Iris pigment epithelial cell (primary cell): ENCODE measurements at places on chromosomes 7 and 10.

DNA sequence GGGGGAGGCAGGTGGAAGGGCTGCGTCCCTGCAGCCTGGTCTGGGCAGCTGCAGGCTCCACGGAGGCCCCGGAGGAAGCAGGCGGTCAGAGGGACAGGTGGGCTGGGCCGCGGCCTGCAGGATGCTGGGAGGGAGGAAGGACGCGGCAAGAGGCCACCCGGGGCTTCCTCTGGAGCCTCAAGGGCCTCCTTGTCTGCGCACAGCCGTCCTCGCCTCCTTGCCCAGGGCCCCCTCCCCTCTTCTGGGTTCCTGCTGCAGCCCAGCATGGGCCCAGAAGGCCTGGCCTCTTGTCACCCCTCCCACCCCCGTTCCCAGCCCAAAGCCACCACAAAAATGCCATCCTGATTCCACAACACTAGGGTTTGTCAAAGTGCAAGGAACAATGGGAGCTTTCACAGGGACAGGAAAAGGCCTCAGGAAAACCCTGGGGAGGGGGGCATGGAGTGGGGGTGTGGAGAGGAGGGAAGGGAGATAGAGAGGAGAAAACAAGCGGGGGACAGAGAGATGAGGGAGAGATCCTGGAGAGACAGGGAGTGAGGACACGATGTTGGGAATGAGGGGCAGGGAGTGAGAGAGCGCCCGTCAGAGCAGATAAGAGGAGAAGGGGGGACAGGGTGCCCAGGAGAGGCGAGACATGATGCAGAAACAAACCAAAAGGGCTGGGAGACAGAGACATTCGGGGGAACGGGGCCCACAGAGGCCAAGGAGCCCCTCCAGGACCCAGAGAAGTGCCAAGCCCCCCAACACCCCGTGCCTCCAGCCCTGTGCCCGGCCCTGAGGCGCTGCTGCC lies 41.8 kb downstream of the ZCCHC24 start:
- DNase-seq: no peak

- peak; percentile 55 for DNase-seq
Measured at GRCh38 chr7:37448636-37449361, at the start of gene ELMO1. ELMO1 (minus strand) TSS chr7:37448864; CDS start chr7:37342690, 106,174 bp downstream.

DNA sequence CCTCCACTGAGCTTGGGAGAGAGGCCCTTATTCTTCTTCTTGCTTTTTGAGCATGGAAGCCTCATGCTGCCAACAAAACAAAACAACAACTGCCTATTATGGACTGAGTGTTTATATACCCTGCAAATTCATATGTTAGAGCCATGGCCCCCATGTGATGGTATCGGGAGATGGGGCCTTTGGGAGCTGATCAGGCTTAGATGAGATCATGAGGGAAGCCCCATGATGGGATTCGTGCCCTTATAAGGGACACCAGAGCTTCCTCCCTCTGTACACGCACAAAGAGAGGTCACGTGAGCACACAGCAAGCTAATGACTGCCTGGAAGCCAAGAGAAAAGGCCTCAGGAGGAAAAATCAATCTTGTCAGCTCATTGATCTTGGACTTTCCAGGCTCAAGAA lies 235.0 kb downstream of the FANK1 start:
- DNase-seq: no peak

DNA sequence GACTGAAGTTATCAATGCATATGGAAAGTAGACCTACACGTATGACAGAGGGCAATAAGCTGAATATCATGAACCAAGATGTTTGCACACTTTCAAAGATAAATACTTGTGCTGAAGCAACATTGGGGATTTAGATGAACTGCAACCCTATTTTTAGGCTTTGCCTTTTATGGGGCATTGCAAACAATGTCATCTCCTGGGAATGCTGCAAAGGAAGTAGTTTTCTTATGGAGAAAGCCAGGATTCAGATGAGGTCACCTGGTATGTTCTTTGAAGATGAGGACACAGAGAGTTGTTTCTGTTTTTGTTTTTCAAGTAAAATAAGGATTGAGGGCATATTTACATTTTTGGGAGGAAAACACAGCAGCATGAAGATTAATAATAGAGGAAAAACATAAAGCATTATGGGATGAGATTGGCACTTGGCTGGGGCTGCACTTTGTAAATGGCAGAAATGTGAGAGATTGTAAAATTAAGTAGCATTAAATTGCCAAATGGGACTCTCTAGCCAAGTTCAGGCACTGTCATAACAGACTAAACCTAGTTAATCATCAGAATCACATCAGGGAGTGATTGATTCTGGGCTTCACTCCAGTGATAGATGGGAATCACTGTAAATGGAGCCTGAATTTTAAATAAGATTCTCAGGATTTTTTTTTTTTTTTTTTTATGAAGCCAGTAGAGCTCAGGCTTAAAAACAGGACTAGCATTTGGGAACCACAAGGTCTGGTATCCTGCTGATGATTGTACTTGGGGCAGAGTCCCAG lies 63.1 kb downstream of the MALRD1 start:
- DNase-seq: peak; percentile 2

DNA sequence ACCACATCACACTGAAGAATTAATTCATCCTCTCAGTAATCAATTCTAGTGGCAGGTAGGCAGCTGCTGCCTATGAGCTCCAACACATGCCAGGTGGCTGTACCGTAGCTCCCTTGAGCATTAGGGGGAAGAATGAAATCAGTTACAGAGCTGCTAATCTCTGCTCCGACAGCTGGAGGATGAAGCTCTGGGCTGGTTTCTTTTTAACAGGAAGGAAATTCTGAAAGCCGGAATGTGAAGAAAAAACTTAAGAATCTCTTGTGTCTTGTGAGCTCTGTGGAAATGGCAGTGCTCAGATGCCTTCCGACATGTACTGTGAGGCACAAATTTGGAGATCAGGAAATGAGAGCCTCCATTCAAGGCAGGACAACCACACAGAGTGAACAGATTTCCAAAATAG lies 2.8 kb upstream of the AHCYL2 start:
- DNase-seq: no peak

DNA sequence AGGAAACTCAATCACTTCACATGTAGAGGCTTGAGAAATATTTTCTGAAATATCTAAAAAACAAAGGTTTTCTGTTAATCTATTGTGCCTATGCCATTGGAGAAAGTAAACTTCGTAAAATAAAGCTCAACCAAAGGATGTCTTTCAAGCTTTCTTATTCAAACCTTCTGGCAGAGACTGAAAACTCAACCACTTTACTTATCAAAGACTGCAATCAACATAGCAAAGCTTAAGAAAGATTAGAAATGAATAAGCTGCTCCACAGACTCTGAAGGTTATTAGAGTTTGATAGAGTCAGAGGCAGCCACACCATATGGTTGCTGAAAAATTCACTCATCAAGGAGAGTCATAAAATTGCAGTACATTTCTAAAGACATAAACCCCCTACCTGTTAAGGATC lies 245.8 kb upstream of the MEOX2 start:
- no peak for DNase-seq

GRCh38 chr7:84729284-84729683 lies 457.6 kb downstream of the SEMA3D start:
- DNase-seq: peak; percentile 97

GRCh38 chr7:98225913-98226614 lies 14.8 kb downstream of the BHLHA15 start:
- no peak for DNase-seq

- no peak for DNase-seq
Measured at GRCh38 chr7:44784364-44784763, 12.1 kb upstream of the PPIA start.

DNA sequence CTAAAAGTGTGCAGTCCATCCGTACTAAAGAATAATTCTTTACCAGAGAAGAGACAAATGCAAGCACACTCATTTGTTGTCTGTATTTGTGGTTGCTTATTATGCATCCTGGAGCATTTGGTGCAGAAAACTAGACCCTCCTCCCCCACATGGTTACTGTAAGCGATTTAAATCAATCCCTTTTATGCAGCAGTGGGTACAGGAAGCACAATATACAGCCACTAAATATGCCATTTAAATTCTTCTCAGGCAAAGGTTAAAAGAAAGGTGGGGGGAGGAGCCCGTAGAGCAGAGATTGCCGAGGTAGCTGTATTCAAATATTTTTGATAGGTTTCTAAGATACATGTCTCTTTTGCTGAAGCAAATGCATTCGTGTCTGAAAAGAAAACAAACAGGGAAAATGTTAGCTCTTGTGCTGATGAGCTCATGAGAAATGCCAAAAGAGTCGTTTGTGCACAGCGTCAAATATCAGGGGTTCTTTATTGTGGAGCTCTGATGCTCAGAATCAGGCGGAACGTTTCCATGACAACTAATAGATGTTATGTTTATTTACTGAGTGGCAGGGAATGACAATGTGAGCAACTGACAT lies 131.3 kb upstream of the NPVF start:
- DNase-seq: no peak
